ENCODE measurements at places on chromosomes 6 and 20.

DNA sequence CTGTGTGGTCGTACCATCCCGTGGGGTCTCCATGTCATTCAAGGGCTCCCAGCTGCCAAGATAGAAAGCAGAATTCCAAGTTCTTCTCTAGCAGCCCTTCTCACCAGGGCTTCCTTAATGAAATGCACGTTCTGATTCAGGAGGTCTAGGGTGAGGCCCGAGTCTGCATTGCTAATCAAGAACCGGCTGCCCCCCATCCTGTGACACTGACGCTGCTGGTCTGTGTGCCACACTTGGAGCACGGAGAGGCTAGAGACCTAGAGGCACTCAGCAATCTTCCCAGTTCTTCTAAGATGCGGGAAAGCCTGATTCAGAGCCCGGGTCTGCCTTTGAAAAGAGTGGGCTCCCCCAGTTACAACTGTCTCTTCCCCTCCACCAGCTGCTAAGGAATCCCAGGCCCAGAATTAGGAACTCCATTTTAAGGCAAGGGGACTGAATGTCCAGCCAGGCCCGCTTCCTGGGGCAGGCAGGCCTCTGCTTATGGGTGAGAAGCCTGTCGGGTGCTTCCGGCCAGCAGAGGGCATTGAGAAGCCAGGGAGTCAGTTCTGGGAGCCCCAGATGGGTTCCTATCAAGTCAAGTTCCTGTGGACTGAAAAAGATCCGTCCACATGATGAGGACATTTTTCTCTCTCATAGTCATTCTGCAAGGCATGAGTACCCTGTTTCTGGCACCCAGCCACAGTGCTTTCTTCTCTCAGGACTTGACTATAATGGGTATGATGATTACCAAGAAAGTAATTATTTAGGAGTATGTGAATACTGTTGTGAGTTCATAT is 69.8 kb upstream of the RIN2 start:
- peak; percentile 75 for DNase-seq

- peak; percentile 8 for DNase-seq
Measured at GRCh38 chr6:116444092-116444491, 17.1 kb upstream of the CALHM6 start.

- no peak for DNase-seq
Measured at GRCh38 chr6:37906121-37906520, 86.6 kb downstream of the ZFAND3 start.

DNA sequence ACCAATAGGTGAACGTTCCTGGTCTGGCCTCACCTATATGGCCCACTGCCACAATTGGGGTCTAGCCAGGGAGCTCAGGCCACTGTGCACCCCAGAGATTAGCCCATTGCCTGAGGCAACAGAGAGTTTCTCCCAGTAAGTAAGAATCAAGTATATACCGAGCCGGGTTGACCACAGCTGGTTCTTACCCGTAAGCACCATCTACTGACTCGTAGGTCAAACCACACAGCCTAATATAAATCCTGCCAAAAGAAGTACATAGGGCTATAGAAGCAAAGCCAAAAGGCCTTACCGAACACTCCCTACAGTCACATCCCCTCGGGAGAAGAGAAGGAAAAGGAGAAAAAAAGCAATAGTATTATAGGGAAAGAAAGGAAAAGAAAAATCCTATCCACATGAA is 463.6 kb upstream of the GJE1 start:
- DNase-seq = no peak

- DNase-seq = no peak
Measured at GRCh38 chr6:72784581-72784980, 162.7 kb downstream of the KCNQ5 start.

- no peak for DNase-seq
Measured at GRCh38 chr6:40477246-40478126, 109.7 kb downstream of the LRFN2 start.

DNA sequence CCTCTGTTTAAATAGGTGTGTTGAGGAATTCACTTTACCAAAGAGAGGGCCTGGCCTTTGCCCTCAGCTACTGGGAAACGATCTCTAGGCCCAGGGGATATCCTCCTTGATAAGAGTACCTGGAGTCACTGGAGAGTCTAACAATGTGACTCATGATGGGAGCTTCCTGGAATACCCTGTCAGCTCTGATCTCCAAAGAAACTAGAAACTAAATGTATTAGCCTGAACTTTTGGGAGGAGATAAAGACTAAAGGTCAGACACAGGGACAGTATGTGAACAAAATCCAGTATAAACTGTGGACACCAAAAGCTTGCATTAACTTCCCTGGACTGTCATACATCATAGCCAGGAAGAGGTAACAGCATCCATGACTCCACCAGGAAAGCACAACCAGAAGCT is 148.5 kb downstream of the RNGTT start:
- DNase-seq = no peak

DNA sequence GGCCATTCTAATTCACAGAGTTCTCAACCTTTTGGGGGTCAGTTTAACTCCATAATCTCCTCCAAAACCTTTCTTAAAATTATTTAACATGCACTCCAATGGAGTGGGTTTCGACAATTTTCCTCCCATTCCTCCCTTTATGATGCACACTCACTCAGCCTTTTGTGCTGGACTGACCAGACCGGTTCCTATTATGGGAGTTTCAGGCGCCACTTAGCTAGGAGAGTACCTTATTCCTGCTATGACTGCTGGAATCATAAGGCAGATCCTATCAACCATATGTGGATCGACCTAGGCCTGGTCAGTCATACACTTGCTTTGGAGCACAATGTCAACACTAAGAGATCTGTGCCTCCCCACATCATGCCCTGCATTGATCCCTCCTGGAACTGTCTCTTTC is 63.9 kb upstream of the MOCS1 start:
- no peak for DNase-seq

- DNase-seq = no peak
Measured at GRCh38 chr20:61531553-61532345, 279.7 kb downstream of the CDH4 start.

DNA sequence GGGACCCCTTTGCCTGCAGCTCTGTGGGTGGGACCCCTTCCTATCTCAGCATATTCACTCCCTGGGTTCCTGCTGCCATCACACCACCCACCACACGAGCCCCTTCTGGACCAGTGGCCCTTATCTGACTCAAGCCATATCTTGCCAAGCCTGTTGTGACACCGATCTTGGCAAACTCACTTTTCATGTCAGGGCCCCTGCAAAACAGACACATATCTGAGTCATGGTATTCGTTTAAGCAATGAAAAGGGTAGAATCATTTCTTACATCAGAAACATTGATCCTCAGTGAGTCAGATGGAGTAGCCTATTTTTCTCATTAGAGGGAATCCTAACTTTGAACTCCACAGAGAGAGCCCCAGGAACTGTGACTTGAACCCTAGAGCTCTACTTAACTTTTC is 10.6 kb downstream of the RAET1E start:
- DNase-seq = no peak

- DNase-seq = no peak
Measured at GRCh38 chr6:71982389-71982788, 96.0 kb downstream of the RIMS1 start.

- DNase-seq = no peak
Measured at GRCh38 chr6:168678077-168678476, 237.1 kb downstream of the SMOC2 start.

GRCh38 chr6:20092071-20092566 is 120.2 kb downstream of the MBOAT1 start:
- peak; percentile 26 for DNase-seq

DNA sequence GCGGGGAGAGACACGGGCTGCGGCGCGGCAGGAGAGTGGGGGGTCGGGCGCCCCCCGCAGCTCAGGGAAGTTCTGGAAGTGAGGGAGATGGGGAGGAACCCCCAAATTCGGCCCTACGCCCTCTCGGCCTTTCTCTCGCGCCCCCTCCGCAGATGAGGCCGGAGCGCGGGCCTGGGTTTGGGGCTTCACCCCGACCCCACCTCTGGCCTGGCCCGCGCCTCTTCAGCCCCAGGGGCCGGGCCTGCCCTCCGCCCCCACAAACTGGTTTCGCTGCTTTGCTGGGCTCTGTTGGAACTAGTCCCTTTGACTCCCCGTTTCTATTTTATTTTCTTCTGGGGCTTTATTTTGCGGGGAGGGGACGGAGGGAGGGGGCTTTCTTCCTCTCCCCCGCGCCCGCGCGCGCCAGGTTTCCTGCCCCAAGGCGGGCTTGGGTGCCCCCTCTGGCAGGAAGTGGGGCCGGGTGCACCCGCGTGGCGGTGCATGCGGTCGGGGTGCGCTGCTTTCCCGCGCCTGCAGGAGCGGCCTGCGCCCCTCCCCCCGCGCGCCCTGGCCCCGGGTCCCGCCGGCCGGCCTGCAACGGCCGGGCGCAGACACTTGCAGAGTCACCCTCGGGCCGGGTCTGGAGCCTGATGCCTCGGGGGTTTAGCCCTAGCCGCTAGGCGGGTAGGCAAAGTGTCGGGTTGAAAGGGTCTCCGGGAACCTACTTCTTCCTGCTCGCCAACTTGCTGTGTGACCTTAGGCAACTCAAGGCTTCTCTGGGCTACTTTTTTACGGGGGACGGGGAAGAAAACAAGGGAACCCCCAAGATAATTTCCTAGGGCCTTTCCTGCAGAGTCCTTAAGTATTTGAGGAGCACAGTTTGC is 1.3 kb downstream of the HMGA1 start:
- peak; percentile 31 for DNase-seq

DNA sequence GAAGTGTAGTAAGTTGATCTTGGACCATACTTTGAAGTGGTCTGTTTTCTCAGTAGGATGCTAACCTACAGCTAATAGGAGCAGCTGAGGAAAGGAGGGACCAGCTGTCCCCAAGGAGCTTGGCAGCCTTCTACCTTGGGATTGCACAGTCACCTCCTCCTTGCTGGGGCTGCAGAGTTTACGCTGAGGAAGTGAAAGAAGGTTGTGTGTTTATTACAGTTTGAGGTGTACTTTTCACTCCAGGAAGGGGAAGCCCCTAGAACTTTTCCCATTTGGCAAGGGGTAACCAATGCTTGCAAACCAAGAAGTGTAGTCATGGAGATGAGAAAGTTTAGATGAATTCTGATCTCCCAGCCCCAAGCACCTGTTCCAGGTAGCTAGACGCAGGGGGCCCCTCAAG is 58.8 kb downstream of the BMP6 start:
- DNase-seq = no peak

DNA sequence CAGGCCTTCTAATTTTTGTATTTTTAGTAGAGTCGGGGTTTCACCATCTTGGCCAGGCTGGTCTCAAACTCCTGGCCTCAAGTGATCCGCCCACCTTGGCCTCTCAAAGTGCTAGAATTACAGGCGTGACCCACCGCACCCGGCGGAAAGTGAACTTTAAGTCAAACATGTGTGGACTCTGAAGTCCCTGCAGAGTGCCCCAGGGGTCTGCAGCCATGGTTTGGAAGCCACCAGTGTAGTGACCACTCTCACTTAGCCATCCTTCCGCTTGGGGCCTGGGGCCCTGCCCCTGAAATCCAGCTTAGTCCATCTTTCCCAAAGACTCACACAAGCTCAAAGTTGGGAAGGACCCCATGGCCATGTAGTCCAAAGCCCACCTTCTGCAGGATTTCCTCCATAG is 164.5 kb downstream of the GRM4 start:
- no peak for DNase-seq

- DNase-seq = no peak
Measured at GRCh38 chr6:106702451-106703110, 73.2 kb downstream of the QRSL1 start.

GRCh38 chr20:60822699-60823607 is 429.1 kb upstream of the CDH4 start:
- DNase-seq = no peak

DNA sequence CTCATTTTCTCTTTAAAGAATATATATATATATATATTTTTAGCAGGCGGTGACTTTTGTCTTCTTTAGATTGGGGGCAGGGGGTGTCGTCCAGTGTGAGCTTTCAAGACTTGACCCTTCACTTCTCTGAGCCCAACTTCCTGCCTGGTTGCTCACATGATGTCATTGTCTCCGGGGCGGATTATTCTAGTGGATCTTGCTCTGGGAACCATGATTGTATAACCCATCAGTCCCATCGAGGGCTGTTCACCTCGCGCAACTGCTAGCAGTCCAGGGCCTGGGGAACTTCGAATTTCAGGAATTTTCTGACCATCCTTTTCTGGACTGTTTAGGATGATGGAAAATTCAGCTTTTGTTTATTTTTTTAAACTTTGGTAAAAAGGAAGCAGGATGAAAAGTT is 1.0 kb downstream of the IGF2R start:
- peak; percentile 48 for DNase-seq

- no peak for DNase-seq
Measured at GRCh38 chr6:20309186-20309585, 92.5 kb upstream of the E2F3 start.

- DNase-seq = no peak
Measured at GRCh38 chr20:10297684-10298240, 79.1 kb downstream of the SNAP25 start.

DNA sequence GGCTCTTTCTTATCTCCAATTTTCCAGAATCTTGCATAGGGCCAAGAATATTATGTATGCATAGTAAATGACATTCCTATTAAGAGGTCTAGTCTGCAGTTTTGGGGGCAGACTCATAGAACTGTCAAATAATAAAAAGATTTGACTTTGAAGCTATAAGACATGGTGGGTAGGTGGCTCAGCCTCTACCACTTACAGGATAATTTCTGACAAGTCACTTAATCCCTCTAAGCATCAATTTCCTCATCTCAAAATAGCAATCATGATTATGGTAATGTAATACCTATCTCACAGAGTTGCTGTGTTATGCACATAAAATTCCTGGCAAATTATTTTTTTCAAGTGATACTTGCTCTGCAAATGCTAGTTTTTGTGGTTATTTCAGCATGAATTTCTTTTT is 329.1 kb downstream of the PLCB1 start:
- DNase-seq = no peak

DNA sequence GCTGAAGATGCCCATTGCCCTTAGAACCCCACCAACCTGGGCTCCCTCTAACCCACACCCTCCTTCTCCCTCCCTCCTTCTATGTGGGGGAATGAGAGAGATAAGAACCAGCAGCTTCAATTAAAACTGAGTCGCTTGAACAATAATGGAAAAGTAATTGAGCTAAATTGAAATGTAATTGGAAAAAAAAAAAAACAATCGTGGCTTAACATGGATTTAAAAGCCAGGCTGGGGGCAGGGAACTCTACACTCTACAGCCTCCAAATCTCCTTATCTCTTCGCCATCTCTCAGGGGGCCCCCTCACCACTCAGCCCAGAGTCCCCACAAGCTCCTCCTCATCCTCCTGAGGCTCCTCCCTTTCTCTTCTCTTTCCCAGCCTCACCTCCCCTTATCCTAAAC is 83.2 kb downstream of the MDGA1 start:
- DNase-seq = no peak

DNA sequence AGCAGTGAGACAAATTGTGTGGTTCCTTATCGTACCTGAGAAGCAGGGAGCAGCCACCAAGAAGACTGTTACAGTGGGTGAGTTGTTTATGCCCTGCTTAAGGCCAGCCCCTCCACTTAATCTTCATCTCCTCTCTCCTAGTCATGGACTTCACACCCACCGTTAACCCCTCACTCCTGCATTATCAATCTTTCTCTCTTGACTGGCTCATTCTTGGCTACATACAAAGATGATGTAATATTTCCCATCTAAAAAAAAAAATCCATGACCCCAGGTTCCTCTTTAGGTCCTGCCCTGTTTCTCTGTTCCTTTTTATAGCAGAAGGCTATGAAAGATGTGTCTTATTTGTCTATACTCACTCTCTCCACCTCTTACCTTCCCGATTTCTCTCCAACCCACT is 72.4 kb downstream of the SHLD1 start:
- DNase-seq = no peak

GRCh38 chr6:45827952-45828530 is 187.6 kb downstream of the CLIC5 start:
- DNase-seq = no peak

GRCh38 chr20:34952671-34953070 is 2.9 kb downstream of the GSS start:
- no peak for DNase-seq

GRCh38 chr20:6654513-6655252 is 112.8 kb upstream of the BMP2 start:
- DNase-seq = no peak

- no peak for DNase-seq
Measured at GRCh38 chr6:107488875-107489635, 862 bp upstream of the SOBP start.

All from NCI-H460 (cell line).